ENCODE measurements at places on chromosomes 2 and 18.

DNA sequence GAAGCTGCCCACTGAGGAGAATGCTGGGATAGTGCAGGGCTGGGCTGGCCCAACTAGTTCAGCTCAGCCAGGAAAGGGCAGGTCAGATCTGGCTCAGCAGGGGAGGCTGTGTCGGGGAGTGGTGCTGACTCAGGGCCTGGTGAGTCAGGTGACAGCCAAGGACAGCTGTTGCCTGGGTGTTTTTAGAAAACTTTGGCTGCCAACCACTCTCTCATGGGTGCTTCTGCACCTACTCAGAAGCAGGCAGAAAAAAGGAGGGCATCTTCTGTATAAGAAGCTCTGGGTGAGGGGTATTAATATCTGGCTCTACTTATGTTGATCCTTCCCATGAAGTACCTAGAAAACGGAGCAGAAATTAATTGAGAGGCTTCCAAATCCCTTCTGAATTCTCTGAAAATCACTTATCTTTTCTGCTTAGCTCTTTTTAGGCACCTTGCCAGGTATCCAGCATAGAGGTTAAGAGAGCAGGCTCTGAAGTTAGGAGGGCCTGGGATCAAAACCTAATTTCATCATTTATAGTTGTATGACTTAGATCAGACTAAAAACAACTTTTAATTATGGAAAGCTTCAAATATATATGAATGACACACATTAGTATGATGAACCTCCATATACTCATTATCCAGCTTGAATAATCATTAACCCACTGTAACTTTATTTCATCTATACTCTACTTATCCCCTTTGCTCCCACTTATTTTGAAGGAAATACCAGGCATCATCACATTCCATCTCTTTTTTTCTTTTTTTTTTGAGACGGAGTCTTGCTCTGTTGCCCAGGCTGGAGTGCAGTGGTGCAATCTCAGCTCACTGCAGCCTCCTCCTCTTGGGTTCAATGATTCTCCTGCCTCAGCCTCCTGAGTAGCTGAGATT, 15.5 kb upstream of the RAB10 start:
- DNase-seq = no peak

- DNase-seq = no peak
Observed at GRCh38 chr2:59168766-59169165, 927.6 kb upstream of the FANCL start.

- DNase-seq = no peak
Observed at GRCh38 chr2:52775674-52776073, 991.9 kb upstream of the CHAC2 start.

DNA sequence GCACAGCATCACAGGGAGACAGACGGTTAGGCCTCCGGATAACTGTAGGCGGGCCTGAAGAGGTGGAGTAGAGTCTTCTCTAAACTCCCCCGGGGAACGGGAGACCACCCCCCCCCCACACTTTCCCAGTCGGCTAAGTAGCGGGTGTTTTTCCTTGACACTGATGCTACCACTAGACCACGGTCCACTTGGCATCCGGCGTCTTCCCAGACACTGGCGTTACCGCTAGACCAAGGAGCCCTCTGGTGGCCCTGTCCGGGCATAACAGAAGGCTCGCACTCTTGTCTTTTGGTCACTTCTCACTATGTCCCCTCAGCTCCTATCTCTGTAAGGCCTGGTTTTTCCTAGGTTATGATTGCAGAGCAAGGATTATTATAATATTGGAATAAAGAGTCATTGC, 25.7 kb upstream of the NCL start:
- no peak for DNase-seq

- DNase-seq = peak; percentile 81
Observed at GRCh38 chr18:70659036-70659925, 370.4 kb downstream of the SOCS6 start.

DNA sequence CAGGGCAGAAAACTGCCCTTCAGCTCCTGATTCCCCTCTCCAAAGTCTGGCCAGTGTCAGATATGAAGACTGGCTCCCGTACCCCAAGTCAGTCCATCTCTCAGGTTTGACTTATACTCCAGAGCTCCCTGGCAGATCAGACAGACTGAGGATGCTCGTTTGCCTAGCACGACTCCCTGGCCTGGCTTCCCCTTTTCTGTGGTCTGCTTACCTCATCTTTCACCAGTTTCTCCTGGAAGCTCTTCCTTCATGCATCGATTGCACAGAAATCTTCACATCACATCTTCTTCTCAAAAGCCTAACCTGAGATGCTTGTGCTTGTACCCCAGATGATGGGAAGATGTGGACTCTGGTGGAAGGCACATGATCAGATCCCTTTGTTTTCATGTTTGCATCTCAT, 387.9 kb upstream of the POU3F3 start:
- no peak for DNase-seq

DNA sequence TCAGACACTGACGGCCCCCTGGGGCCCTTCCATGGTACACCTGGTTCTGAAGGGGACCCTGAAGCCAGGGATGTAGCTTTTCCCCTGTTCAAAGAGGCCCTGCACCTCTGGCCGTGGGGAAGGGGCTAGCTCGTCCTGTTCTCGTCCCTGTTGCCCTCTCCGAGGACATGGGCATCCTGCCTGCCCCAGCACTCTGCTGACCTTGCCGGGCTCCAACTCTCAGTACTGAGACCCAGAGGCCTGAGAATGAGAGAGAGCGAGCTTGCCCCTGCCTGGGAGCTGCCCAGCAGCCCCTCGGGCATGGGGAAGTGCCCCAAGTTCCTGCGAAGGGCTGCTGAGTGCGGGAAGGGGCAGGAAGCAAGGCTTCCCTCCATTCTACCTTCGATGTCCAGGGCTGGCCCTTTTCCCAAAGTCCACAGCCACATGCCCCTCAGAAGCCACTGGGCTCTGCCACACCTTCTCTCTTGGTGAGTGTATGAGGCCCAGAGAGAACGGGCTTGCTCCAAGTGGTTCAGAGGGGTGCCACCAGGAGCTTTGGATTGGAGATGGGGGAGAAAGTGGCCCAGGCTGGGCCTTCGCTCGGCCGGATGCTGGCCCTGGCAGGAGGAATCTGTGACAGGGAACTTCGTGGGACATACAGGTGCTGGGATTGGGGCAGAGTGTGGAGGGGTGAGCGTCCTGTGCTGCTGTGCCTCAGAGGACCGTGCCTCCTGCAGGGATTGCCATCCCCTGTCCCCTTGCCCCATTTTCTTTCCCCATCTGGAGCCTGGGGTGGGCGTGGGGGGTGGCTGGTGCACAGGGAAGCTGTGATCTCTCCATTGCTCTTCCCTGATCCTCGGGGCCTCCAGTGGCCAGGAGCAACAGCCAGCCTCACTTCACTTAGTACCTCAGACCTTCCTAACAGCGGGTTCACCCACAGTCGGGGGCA, 50.8 kb downstream of the KCNIP3 start:
- no peak for DNase-seq

DNA sequence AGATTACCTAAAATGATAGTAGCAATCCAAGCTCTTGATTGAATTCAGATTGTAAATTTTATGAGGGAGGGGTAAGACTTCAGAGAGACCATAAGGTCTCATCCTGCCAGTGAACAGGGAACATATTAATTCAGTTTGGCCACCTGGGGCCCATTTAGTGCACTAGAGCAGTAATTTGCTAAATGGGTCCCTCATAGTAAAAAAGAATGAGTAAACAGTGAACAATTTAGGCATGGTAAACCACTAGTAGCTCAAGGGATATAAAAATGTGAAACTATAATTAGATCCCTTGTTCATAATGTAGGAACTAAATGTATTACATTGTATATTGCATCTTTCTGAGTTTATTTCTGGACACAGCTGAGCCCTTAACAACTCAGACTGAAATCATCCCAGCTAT, 4.9 kb upstream of the PHLPP1 start:
- no peak for DNase-seq

DNA sequence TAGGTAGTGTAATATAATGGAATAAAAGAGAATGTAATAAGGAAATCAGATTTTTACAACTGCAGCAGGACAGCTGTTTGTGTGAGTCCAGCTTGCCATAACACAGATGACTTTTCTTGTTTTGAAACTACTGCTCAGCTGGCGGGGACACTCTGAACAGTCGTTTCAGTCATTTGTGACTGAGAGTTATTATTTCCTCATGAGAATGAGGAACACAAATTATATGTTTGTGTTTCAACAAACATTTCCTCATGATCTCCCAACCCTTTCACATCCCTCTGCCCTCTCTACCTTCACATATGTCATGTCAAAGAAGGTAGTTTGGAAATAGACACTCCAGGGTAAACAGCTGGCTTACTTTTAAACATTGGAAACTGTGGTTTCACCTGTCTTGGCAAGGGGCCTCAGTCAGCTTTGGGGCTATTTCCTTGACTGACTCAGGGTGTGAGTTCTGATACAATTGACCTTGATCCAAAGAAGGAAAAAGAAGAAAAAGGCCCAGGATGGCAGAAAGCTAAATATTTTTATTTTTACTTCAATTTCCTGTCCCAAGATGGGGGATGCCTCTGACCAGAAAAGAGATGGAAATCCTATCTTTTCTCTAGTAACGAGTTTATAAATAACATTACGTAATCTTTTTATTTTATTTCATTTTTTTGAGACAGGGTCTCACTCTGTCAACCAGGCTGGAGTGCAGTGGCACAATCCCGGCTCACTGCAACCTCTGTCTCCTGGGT, 593 bp downstream of the SP140L start:
- no peak for DNase-seq

- no peak for DNase-seq
Observed at GRCh38 chr2:146701183-146701582, 1143.6 kb upstream of the ACVR2A start.

DNA sequence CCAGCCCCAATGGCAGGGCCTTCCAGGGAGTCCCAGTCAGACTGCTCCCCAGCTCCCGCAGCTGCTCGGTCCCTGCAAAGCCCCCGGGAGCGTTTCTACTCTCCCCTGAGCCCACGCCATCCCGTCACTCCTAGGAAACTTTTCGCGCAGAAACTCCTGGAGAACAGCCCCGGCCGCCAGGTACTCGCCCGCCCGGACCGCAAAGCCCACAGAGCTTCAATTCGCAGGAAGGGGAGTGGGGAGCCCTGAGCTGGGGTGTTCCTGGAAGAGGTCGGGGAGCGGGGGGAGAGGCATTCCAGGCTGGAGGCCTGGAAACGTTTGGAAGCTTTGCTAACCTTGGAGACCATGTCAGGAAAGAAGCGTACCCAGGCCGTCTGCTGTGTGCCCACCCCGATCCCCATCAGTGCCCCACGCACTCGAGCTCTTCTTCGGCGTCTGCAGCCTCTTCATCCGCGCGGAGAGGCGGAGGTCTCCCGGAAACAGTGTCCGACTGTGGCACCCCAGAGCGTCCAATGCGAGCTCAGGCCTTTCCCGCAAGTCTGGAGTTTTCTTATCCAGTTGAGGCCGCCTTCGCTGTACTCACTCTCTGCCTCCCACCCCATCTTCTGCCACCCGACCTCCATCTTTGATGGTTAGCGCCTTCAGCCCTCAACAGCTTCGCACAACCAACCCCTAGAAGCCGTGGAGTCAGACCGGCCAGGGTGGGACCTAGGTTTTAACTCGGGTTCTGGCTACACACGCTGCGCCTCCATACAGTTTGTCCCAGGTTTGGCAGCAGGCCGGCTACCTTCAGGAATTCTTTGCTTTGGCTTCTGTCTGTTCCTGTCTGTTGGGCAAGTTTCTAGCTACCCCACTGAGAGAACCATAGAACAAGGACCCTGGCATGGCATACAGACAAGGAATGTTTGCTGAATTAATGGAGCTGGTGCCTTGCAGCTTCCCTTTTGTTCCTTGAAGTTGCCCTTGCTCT, 3.7 kb downstream of the PCGF1 start:
- no peak for DNase-seq

DNA sequence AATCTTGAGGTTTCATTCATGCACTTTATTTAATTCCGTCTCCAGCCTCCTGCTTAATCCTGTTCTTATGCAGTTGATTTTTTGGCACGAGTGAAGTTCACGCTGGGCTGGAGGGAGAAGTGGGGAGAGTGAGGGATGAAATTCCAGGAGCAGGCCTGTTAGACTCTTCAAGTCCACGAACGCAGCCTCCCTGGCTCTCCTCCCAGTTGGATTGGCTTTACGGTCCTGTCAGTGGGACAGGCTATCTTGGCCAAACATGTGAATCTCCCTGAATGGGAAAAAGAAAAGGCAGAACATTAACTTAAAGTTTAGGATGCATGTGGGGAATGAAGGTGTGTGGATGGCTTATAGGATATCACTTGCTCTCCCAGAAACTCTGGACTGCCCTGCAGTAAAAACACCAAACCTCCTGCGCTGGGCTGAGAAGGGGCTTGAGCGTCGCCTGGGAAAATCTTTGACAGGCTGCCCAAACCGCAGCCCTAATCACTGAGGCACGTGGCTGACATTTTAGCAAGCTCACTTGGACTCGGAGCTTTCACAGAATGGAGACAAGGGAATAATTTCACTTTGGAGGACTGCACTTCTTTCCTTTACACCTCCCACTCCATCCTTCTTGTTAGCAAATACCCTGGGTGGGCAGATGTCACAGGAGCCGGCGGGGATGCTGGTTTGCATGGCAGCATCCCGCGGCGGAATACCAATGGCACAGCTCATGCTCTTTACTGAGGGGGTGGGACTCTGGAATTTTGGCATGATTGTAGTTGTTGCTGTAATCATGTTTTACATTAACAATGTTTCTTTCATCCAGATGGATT, 93.9 kb downstream of the ACKR3 start:
- no peak for DNase-seq

DNA sequence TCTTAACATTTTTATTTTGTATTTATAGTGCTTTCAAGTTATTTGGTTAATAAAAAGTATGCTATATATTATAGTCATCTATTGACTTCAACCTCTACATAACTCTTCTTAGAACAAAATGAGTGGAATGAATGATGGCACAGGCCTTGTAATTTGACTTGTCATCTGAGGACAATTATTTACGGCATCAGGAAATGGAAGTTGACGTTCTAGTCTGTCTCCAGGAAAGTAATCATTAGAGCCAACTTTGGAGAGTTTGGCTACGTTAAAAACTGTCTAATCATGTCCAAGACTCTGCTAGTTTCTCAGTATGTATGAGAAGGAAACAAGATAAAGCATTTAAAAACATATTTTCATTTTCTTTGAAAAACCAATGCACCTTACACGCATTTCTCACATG, 353.6 kb downstream of the ARHGAP15 start:
- no peak for DNase-seq

DNA sequence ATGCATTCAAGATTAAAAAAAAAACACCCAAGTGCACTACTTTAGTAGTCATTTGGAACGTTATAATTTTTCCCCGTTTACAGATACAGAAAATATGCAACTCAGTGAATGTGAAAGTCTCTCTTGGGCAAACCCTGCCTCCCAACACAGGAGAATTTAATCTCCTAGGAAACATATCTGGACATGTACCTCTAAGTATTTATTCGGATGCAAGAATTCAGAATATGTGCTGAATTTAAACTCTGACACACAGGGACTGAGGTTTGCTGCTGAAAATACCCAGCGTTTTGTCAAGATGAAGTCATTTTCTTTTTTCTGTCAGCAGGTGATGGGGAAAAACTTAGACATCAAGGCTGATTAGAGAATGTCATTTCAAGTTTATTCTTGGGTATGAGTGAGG, 105.4 kb downstream of the ACKR3 start:
- no peak for DNase-seq

DNA sequence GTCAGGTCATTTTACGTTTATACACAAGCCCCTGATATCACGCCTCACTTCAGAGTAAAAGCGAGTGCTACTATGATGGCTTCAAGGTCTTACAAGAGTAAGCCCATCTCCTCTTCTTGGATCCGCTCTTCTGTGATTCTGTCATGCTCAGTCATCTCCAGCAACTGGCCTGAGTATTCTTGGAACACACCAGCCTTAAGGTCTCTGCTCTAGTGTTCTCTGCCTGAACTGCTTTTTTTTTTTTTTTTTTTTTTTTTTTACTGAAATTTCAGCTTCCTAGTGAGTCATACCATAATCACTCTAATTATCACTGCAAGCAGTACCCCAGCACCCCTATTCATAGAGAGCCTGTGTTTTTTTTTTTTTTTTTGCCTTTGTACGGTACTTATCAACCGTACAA, 1228.9 kb downstream of the CNTNAP5 start:
- no peak for DNase-seq

GRCh38 chr18:75264926-75265597, 54.5 kb downstream of the TSHZ1 start:
- no peak for DNase-seq

Data from CD4-positive, alpha-beta T cell treated with Interleukin-4 for 1 hour (primary cell).